ENCODE measurements at places on chromosomes 4 and X.
A peak's percentile ranks its signal among the peaks of the same experiment; 100 is the strongest.

DNA sequence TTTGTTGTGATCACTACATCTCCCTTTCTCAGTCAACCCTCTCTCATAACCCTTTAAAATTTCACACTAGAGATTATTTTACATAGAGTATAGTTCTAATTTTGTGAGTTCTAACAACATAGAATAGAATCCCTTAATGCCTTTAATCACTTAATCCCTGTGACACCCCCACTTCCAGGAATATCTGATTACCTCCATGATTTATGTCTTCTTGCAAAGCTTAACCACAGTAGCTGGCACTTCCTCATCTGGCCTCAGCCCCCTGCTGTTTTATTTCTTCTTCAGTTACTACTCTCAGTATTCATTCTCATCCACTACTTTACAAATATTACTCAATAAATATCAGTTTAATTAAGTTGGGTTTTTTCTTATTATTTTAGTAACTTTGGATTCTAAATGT, 340.9 kb downstream of the CENPC start:
- no peak for DNase-seq

DNA sequence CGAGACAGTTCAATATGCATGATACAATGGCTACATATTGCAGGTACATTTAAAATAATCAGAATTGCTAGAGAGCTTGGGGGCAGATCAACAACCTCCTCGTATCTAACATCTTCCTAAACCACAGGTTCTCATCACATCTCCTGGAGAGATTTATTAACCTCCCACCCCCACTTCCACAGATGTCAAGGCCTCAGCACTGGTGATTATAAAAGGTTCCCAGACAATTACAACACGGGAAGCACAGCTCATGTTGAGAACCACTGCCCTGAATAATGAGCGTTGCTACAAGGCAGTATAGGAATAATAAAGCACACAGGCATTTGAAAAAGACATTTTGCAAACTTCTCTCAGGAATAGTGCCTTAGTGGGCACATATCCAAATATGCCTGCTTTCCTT, 42.8 kb downstream of the ELOVL6 start:
- DNase-seq = no peak

- peak; percentile 11 for DNase-seq
These were observed 165.0 kb downstream of the RAPGEF2 start for GRCh38 chr4:159267869-159268285.

DNA sequence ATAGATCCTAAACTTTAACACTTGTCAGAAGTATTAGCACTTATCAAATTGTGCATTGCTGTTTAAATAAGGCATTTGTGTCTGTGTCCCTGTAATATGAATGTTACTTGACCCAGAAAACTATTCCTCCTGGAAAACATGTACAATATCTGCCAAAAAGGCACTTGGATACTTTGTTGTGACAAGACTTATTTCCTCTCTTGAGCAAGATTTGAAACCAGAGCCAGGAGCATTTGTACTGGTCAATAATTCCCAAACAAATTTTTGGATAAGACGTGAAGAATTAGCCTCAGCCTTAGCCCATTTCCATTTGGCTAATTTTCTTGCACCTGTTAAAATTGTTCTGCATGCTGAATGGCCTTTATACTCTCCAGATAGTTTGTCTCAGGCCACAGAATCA, 176.3 kb upstream of the GK2 start:
- DNase-seq = no peak

GRCh38 chrX:34859191-34859590, 83.4 kb upstream of the FAM47B start:
- no peak for DNase-seq

GRCh38 chr4:107210450-107211239, 174.5 kb upstream of the DKK2 start:
- peak; percentile 29 for DNase-seq

DNA sequence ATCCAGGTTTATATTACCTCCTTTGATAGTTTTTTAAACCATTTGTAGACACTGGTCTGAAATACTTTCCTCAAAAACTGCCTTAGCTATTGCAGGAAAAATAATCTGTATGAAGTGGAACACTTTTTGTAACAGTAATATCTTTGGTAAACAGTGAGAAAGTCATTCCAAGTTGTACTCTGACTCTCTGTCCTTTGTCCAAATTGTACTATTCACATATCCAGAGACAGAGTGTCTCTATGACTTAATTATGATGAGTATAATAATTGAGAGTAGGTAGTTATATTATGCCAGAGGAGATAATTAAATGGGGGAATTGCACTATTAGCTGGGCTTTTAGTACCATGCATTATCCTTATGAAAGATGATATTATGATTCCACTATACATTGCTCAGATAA, 112.6 kb upstream of the LCORL start:
- no peak for DNase-seq

GRCh38 chr4:173272996-173273395, 61.2 kb downstream of the HMGB2 start:
- DNase-seq = no peak

- DNase-seq = no peak
These were observed 113.0 kb upstream of the EDNRA start for GRCh38 chr4:147367891-147368290.

- no peak for DNase-seq
These were observed 708 bp downstream of the BCLAF3 start for GRCh38 chrX:19990151-19990555.

- peak; percentile 26 for DNase-seq
These were observed 169.2 kb downstream of the AFAP1 start for GRCh38 chr4:7770224-7771050.

GRCh38 chrX:27728291-27728690, 79.5 kb upstream of the MAGEB10 start:
- DNase-seq = peak; percentile 0

- DNase-seq = no peak
These were observed 73.9 kb upstream of the IRF2 start for GRCh38 chr4:184548316-184548647.

DNA sequence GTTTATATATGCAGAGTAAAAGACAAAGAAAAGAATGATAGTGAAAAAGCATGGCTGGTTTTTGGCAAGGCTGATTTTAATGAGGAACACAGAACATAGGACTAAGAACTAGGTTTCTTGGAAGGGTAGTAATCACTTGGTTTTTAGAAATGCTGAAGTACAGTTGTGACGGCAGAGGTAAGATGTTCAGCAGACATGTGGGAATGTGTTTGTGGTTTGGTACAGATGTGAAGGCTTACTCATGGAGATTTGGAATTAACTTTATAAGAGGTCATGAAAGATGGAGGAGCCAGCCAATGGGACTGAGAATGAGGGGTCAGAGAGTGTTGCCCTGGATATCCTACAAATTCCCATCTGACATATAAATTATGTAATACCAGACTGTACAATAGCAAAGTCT, 243.6 kb downstream of the NPFFR2 start:
- no peak for DNase-seq

DNA sequence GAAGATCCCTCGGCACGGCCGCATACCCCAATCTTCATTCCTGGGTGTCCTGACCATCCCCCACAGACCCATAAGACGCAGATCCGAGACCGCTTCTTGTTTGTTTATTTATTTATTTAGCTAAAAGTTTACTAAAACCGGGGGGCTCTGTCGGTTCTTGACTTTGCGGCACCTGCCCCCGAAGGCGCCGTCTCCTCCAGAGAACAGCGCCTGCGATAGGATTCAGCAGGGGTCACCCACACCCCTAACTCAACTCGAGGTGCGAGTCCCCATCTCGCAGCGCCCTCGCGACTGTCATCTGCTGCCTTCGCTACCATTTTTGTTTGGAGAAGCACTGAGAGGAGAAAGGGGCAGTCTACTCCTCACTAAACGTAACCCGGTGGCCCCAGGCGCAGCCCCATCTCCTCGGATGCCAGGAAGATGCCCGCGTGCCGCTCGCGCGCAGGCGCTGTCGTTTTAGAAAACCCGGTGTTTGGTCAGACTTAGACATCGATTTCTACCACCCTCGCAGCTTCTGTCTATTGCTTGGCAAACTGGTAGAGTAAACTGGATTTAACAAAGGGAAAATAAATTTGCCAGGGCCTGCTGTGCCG, 18.9 kb upstream of the GPR101 start:
- DNase-seq = no peak

- DNase-seq = peak; percentile 44
These were observed 31.6 kb upstream of the SOD3 start for GRCh38 chr4:24763631-24764297.

DNA sequence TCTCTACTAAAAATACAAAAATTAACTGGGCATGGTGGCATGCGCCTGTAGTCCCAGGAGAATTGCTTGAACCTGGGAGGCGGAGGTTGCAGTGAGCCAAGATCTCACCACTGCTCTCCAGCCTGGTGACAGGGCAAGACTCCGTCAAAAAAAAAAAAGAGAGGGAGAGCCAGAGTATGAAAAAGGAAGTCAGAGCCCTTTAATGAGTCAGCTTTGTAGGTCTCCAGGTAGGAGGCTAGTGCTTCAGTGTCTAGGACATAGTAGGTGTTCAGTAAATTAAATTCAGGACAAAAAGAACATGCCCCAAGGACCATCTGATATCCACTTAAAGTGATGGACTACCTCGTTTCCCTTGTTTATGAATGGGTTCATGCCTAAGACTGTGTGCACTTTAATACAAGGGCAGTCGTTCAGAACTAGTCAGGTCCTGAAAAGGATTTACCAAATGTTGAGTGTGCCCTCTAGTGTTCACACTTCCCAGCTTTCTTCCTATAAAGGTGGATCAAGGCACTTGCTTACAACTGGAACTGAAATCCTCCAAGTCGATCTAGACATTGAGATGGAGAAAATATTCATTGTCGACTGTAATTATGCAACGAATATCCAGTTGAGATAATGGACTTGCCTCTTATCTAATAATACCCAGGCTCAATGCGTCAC, 29.0 kb downstream of the F9 start:
- DNase-seq = peak; percentile 73

DNA sequence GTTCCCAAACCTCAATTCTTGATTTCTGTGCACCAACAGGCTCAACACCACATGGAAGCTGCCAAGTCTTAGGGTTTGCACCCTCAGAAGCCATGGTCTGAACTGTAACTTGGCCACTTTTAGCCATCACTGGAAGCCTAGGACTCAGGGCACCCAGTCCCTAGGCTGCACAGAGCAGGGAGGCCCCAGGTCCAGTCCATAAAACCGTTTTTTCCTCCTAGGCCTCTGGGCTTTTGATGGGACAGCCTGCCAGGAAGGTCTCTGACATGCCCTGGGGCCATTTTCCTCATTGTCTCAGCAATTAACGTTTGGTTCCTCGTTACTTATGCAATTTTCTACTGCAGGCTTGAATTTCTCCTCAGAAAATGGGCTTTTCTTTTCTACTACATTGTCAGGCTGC, 1259.6 kb downstream of the RAPGEF2 start:
- no peak for DNase-seq

DNA sequence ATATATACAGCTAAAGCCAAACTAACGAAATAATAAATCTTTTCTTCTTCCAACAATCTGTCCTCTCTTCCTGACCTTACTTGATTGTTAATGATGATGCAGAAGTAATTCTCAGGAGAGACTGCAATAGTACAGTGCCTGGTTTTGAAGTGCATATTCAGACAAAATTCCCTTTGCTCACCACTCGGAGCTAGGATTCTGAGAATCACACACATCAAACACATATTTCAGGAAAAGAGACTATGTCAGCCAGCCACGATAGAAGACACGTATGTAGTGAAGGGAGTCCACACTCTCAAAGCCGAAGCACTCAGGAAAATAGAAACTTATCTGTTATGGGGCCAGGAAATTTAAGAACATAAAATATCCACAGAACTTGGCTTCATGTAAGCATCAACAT, 362.5 kb upstream of the FAT1 start:
- DNase-seq = no peak

- DNase-seq = no peak
These were observed 275.3 kb downstream of the CRLF2 start for GRCh38 chrX:936979-937769.

GRCh38 chr4:4875147-4875546, 15.7 kb downstream of the MSX1 start:
- DNase-seq = no peak

DNA sequence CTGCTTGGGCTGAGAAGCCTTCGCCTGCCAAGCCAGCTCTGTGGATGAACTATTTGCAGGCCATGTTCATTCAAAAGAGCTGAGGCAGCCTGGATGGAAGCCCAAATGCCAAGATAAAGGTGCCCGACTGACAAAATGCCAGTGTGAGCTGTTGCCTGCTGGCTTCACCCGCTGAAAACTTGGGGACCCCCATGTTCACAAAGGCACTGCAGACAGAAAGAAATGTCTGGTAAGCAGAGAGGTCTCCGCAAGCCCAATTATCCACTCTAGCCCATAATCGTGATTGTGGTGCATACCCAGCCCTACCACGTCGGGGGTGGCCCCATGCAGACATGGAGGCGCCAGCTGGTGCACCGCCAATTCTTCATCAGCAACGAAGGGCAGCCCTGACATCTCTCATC, 13.0 kb upstream of the SMIM20 start:
- no peak for DNase-seq

DNA sequence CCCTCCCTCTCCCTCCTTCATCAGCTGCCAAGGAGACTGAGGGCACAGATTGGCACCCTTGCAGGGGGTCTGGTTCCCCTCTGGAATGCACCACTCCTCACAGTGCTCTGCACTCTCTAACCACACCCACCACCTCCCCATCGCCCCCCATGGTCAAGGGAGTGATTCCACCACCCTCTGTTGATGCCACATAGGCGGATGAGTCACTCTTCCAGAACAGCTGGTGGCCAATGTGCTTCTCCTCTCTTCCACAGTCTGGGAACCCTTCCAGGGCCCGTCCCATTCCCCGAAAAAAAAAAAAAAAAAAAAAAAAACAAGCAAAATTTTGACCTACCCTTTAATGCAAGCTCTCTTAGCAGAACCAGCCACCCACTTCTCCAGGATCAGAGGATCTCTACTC, 341.3 kb upstream of the KLF3 start:
- DNase-seq = no peak

GRCh38 chr4:98293104-98293887, 32.1 kb downstream of the RAP1GDS1 start:
- peak; percentile 93 for DNase-seq

DNA sequence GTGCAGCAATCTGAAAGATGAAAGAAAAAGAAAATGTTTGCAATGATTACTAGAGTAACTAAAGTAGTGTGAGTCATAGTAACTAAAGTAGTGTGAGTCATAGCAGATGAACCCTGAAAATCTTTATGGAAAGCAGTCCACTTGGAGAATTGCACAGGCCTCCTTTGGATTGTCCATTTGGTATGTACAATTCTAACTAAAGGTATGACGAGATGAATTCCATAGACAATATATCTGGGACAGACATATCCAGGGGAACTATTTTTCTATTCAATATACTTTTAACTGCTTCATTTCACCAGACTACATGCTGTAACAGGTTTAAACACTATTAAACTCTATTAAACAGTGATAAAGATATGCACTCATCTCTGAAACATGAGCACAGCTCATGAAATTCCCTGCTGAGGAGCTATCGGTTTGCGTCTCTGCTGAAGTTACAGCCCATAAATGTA, 798.7 kb downstream of the PCDH7 start:
- DNase-seq = no peak
